Prostate gland (tissue), 2 donors: ENCODE measurements at places on chromosomes 11 and 22.
A peak's percentile ranks its signal among the peaks of the same experiment; 100 is the strongest.

DNA sequence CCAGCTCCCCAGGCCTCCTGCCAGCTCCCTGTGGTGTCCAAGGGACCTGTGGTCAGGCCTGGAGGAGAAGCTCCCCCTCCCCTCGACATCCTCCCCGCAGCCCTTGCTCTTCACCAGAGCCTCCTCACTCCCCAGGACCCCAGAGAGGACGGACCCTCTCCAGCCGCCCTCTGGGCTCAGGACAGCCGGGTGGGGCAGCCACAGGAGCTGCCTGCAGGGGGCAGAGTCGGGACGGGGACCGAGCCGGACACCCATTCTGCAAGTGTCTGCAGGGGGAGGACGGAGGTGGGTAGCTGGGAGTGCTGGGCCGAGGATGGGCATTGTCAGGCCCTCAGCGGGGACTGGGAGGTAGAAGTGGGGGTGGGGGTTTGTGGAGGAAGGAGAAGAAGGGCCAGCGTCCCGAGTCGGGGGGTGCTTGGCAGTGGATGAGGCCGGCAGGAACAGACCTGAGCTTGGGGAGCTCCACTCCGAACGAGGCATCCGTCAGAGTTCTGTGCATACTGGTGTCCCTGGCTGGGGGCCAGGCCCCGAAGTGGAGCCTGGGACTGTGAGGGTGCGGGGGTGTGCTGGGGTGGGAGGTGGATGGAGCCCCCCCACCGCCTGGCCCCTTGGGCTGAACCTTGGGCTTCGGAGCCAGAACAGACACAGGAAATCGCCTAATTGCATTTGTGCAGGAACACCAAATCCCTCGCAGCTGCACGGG lies 15.2 kb downstream of the PRR33 start:
- no peak for DNase-seq

- DNase-seq = no peak
These were observed 82.7 kb downstream of the GGT1 start for GRCh38 chr22:24685531-24686190.

- peak; percentile 24 for DNase-seq
These were observed at the start of gene OSBP2 for GRCh38 chr22:30694640-30695350. Gene OSBP2 (plus strand): TSS chr22:30694874. CDS start chr22:30694910, 36 bp downstream.

DNA sequence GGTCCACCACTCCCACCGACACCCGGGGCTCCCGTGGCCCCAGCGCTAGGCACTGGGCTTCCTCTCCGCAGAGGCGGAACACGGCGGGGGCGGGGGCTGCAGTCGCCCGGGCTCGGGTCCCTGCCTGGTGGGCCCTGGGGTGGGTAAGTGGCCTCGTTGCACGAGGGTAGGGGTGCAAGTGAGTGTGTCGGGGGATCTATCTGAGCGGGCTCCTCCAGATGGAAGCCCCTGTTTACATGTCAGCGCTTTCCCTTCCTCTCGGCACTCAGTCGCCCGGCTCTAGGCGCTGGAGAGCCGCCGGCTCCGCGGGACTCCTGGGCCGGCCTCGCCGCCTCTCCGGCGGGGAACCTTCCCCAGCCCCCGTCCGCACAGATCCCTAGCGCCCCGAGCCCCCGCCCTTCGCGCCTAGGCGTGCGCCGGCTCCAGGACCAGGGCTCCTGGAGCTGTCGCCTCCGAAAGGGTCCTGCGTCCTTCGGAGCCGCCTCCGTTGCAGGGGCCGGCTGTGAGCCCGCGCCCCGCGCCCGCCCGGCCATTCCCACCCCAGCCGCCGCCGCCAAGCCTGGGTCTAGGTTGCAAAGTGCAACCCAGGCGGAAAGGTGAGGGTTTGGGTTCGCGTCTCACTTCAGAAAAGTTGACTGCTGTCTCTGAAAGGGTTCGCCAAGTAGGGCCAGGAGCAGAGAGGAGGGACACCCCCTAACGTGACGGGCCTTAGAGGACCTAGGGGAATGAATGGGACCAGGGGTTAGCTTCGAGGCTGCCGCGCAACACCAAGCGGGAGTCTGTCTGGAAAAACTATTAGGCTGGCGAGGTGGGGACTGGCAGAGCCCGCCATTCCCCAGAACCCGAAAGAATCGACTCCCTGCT lies 978 bp downstream of the FLI1 start:
- DNase-seq = no peak

- DNase-seq = no peak
These were observed 688.4 kb downstream of the CNTN5 start for GRCh38 chr11:99708928-99709672.

DNA sequence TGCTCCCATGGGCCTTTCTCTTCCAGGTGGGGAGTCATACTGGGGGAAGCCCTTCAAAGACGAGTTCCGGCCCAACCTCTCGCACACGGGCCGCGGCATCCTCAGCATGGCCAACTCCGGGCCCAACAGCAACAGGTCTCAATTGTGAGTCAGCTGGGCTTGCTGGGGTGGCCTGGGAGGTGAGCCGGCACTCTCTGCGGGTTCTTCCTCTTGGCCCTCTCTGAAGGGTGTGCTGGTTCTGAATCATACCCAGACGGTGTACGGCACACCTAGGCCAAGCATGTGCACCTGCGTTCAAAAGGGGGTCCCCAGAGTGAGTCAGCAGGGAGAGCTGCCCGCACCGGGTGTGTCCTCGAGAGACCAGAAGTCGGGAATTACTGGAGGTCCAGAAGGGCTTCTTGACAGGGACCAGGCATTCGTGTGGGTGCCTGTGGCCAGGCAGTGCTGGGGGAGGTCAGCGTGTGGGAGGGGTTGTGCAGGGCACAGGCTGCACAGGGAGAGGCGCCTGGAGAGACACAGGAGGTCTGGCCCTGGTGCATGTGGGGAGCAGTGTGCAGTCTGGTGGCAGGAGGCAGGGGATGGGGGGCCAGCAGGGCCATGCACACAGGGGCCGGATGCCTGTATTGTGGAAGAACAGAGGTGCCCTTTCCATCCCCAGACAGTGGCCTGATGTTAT lies 23.0 kb downstream of the PPIL2 start:
- DNase-seq = no peak

DNA sequence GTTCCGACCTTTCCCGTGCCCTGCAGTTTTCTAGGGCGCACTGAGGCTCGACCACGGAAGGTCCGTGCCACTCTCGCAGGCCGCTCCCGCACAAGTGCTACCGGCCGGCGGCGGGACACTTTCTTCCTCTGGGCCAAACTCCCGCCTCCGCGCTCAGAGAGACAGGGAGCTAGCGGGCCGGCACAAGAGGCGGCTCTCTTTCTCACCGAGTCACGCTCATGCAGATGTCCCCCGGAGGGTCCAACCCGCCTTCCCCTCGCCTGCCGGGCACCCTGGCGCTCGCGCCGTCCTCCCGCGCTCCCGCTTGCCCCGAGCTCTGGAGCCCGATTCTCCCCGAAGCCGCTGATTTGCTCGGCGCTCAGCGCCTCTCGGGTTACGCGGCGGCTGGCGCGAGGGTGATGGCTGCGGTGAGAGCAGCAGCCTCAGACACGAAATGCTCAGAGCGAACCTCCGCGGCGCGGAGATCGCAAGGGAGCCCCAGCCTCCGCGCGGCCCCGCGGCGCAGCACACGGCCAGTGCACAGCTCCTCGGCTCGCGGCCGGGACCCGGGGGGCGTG lies 1.0 kb downstream of the LMO1 start:
- DNase-seq = peak; percentile 14
